Fibroblast of skin of scalp (primary cell): ENCODE measurements at places on chromosomes 13 and 19.

DNA sequence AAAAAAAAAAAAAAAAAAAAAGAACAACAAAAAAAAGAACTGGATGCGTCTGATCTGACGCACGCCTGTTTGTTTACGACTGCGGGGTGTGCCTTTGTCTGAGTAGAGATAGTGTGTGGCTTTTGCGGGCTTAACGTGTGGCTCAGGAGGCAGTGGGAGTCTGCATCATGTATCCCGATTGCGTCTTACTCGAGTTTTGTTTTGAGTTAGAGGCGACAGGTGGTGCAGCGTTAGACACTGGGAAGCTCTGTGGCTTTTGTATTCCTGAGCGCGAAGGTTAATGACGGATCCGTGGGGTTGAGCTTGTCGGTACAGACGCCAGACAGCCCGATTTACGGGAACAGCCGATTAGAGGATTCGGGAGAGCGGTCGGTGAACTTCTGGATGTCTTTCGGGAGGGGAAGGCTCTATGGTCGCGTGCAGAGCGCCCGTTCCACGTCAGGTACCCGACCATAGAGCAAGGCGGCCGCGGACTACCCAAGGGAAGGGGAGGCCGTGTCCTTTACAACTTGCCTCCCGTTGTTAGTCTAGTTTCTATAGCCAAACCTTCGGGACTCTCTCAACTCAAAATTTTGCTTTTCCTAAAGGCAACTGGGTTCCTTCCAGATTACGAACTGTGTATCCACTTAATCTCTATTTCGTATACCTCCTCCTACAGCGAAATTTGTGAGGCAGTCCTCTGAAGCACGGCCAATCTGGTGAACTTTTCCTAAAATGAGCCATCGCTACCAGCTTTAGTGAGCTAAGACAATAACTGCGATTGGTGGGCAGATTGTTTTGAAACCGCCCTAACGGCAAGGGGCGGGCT, 926 bp upstream of the HNRNPUL1 start:
- DNase-seq, result no peak

GRCh38 chr19:4730740-4731171, 7.1 kb upstream of the DPP9 start:
- DNase-seq, result no peak

- DNase-seq, result no peak
Measured at GRCh38 chr19:16096280-16096855, 15.3 kb upstream of the RAB8A start.

DNA sequence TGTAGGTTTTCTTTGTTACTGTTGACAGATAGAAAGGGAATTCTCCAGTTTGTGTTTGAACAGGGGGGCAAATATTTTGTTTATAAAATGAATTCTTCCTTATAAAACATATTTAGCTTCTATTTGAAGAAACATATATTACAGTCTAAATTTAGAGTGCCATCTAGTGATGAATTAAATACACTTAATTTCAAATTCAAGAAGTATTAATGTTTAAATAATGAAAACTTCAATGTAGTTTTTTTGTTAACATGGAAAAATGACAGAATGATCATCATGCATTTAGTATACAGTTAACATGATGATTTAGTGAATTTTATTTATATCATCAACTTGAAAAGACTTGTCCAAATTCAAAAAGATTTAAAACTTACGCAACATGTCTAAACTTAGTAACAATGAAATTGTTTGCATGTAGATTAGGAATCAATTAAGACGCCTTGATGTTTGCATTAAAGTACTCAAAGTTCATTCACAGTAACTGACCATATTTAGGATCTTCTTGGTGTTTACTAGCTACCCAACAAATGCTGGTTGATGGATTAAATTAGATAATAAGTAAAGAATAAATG, 765.9 kb upstream of the SLITRK1 start:
- no peak for DNase-seq

DNA sequence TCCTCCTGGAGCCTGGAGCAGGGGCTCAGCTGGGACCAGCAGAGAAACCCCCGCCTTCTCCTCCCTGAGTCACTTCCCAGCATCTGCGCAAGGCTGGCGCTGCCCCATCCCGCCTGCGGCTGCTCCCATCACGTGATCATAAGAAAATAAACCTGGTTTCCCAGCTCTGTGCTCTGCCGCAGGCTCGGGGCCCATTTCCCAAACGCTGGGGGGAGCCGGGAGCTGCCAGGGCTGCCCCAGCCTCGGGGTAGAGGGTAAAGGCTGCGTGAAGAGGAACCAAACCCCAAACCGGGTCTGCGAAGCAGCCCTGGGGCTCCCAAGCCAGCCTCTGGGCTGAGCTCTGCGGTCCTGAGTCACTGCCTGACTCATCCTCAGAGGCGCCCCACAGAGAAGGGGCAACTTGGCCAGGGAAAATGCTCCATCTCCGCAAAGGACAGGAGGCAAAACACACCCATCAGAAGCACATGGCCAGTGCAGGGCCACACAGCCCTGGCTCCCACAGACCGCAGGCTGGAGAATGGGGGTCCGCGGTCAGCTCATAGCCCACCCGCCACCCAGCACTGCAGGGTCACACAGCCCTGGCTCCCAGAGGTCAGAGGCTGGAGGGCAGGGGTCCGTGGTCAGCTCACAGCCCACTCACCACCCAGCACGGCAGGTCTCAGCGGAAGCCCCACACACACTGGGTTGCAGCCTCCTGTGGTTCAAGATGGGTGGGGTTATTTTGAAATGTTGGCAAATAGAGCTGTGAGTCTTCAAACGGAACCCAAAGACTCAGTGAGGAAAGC, 67.1 kb downstream of the RASA3 start:
- DNase-seq, result peak; percentile 99

DNA sequence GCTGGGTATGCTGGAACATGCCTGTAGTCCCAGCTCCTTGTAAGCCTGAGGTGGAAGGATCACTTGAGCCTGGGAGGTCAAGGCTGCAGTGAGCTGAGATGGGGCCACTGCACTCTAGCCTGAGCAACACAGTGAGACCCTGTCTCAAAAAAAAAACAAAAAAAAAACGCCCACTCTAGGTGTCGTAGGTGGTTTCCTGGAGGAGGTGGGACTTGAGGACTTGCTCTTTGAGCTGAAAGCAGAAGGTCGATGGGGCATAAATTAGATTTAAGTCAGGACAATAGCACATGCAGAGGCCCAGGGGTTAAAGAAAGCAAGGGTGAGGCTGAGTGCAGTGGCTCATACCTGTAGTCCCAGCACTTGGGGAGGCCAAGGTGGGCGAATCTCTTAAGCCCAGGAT, 12.9 kb upstream of the ILF3 start:
- no peak for DNase-seq

GRCh38 chr13:37306778-37307544, 201.5 kb upstream of the CSNK1A1L start:
- peak; percentile 98 for DNase-seq

DNA sequence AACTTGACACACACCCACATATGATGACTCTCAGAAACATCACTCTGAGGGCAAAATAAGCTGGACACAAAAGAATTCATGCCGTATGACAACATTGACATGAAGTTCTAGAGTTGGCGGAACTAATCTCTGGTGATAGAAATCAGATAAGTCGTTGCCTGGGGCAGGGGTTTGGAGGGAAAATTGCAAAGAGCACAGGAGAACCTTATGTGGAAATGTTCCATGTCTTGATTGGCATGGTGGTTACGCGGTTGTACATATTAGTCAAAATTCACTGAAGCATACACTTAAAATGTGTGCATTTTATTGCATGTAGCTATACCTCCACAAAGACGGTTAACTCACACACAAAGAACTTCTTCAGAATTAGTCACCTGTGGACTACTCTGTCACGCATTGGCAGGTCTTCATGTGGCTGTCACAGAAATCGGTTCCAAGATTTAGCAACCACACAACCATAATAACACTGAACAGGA, 137.8 kb upstream of the GJB6 start:
- no peak for DNase-seq

GRCh38 chr19:48772503-48772953, 17.2 kb downstream of the FGF21 start:
- no peak for DNase-seq

DNA sequence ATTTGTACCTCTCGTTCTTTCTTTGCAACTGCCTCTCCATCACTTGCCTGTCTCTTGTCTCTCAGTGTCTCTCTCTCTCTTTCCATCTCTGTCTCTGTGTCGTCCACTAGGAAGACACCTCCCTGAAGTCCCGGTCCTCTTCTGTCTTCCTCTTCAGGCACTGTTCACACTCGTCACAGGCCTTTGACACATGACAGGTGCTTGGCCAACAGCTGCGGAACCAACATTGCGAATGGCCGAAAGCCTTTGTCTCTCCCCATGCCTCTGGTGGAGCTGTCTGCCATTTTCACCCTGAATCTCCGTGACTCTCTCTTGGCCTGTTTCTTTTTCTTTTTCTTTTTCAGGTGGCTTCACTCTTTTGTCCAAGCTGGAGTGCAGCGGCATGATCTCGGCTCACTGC, 2.8 kb downstream of the HIPK4 start:
- no peak for DNase-seq

GRCh38 chr19:17772172-17772571, 20.9 kb downstream of the FCHO1 start:
- peak; percentile 32 for DNase-seq

DNA sequence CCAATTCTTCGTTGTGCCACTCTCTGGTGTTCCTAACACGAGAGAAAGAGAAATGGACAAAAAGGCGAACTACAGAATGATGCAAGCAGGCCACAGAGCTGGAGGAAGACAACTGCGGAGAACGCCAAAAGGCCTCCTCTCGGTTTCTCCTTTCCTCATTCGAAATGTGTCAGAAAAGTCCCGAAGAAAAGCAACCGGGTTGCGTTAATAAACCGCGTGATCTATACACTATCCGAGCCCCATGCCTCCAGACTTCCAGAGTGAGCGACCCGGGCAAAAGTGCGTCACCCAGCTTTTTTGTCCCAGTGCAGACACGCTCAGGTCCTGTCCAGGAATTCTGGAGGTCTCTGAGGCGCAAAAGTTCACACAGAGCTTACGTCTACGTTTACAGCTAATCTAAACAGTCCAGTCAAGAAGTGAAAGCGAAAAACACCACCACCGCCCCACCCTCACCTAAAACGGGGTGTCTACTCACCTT, 413 bp downstream of the N4BP2L2 start:
- DNase-seq, result peak; percentile 39

GRCh38 chr19:18762125-18763023, 28.7 kb downstream of the COMP start:
- peak; percentile 26 for DNase-seq

DNA sequence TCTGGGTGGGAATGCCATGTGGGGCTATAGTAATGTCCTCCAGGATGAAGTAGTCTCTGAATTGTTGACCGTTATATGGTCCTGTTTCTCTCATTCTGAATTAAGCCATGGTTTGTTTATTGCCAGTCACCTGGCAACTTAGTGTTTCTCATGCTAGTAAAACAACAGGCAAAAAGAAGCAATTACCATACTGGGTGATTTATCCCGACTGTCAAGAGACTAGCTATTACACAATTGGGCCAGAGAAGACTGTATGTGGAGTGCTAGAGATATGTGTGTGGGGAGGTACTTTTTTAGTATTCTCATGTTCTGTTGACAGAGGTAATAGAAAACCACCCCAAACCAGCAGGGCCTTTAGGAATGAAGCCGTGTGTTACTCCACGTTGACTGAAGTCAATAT, 258.2 kb downstream of the TDRD3 start:
- DNase-seq, result no peak

DNA sequence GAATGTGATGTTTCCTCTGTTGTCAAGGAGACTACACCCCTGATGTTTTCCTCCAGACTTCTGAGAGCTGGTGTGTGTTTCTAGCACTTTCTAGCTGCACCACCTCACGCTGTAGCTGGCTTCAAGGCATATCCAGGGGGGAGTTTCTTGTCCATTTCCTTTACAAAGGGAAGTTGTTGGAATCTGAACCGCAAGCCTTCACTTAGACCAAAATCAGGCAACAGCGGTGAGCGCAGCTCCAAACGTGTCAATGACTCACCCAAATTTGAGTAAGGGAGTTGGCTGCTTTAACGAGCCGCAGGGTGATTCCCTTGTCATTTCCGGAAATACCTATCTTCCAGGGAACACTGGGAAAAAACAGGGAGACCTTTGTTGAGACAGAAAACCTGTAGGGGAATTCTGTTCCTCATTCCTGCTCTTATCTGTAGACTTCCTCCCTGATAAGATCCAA, 2.5 kb downstream of the LDLR start:
- DNase-seq, result peak; percentile 89

DNA sequence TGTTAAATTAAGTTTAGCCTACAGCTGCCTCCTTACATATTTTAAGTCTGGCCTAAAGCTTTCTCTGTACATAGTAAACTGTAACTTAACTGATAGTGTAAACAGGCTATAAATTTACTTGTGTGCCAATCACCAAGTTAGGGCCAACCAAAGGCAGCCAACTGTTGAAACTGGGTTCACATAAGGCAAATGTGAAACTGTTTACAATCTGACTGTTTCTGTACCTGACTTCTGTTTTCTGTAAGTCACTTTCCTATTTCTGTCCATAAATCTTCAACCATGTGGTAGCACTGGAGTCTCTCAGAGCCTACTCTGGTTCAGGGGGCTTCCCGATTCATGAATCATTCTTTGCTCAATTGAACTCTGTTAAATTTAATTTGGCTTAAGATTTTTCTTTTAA, 103.1 kb downstream of the RAP2A start:
- no peak for DNase-seq

DNA sequence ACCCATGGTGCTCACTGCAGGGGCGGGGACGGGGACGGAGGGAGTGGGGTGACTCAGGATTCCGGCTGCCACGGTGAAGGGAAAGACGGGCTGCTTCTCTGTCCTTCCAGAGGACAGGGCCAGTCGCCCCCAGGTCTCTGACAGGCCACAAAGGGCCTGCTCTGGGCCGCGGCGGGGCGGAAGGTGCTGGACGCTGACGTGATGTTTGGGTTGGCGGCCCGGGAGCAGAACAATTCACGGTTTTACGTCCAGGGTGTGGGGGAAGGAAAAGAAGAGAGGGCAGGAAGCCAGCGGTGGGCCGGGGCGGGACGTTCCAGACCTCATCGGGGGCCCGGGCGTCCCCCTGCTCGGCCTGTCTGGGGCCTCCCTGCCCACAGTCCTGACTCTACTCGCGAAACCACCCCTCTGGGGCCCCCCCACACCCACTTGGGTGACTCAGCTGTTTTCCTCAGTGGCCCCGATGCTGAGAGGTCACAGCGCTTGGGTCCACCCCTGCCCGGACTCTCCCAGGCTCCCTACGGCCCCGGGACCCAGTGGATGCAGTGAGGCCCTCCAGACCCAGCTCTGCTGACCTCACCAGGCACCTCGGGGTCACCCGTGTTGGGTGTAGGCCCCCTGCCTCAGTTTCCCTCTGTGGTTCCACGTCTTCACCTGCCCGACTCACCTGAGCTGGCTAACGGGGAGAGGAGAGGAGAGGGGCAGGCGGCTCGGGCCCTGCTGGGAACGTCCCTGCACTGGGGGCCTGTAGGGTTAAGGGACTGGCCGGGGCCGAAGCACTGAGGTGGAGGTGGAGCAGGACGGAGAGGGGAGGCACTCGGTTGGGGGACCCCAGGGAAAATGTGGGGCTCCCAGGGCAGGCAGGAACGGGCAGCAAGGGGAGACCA, 29.2 kb downstream of the PIP5K1C start:
- peak; percentile 19 for DNase-seq

DNA sequence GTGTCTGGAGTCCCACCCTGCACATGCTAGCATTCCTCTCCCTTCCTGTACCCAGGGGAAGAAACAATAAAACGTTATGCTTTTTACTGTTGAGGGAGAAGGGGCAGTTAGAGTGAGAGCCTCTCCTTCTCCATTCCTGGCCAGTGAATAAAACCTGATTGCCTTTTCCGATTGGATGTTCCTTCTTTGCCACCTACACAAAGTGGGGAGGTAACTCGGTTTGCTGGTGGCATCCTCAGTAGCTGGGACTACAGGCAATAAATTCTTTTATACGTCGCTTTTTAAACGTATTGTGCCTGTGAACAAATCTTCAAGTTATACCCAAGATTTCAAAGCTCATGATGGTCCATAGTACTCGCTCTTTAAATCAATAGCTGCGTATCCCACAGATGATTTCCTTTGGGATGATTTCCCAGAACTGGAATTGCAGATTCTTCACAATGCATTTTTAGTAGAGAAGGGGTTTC, 660 bp upstream of the MVB12A start:
- no peak for DNase-seq
